ENCODE measurements at places on chromosomes 5 and 9.
A peak's percentile ranks its signal among the peaks of the same experiment; 100 is the strongest.

DNA sequence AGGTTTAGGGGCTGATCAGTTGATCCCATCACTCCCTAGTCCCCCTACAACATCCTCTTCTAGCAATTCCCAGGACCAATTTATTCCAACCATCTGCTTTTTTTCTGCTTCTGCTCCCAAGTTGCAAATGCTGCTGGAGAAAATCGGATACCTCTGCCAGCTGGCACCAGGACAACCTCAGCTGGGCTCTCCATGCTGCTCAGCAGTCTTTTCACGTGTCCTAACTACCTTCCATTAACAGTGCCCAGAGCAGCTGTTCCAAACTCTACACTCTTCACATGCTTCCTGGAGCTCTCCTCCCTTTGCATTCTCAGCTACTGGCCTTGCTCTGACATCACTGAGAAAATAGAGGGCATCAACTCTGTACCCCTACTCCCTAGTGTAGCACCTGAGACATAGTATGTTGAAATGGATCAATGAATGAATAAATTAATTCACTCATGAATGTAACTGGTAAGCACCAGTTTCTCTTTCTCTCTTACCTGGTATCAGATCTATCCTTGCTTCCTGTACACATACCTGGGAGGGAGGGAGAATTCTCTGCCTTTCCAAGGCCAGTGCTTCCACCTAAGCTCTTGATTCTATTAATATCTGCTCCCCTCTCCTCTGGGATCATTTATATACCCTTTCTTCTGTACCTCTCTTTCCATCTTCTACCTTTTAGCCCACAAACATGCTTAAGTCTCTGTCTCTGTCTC lies 191.0 kb downstream of the RAB3C start:
- no peak for DNase-seq

DNA sequence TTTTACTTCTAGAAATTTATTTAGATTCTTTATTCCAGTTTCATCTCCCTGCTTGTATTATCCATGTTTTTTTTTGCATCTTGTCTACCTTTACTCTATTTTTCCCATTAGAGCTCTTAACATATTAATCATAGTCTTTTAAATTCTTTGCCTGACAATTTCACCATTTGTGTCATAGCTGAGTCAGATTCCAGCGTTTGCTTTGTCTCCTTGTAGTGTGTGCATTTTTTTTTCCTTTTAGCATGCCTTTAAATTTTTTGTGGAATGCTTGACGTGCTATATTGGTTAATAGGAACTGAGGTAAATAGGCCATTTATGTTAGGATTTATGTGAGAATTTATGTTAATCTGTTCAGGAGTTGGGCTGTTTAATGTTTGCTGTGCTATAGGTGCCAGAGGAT lies 41.8 kb upstream of the NFIL3 start:
- DNase-seq: no peak

GRCh38 chr5:1636981-1637638 lies 113.3 kb upstream of the LPCAT1 start:
- no peak for DNase-seq

DNA sequence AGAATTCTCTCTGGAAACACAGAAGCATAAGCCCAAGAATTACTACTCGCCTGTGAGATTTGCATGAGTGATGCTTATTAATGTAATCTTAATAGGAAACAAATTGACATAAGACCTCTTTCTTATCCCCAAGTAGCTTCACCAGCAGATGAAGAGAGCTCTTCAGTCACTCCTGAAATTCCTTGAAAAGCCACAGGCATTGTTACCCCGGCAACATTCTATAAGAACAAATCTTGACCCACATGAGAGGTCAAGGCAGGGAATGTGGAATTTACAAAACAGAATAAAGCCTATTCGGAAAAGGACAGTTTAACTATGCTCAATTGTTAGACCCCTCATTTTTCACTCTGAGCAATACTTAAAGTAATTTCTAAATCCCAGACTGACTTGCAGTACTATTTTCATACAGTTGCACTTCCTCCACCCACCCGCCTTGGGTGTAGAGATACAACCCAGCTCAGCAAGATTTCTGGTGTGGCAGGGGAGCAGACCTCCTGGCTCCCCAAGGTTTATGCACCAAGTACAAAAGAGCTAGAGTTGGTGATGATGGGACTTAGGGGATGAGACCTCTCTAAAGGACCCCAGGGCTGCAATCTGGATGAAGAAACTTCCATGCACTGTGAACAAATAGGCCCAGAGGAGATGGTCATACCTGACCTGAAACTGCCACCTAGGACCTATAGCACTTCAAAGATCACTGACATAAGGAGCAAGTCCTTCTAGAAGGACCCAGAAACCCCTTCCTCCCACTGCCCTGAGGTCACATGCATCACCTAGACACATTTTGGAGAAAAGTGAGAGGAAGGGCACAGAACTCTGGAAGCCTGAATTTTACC lies 242.1 kb downstream of the ZNF608 start:
- no peak for DNase-seq

- DNase-seq: no peak
Measured at GRCh38 chr9:19992556-19992955, 203.7 kb upstream of the SLC24A2 start.

GRCh38 chr5:108560581-108560980 lies 178.7 kb upstream of the FBXL17 start:
- no peak for DNase-seq

GRCh38 chr9:33785914-33786313 lies 9.4 kb upstream of the PRSS3 start:
- no peak for DNase-seq

DNA sequence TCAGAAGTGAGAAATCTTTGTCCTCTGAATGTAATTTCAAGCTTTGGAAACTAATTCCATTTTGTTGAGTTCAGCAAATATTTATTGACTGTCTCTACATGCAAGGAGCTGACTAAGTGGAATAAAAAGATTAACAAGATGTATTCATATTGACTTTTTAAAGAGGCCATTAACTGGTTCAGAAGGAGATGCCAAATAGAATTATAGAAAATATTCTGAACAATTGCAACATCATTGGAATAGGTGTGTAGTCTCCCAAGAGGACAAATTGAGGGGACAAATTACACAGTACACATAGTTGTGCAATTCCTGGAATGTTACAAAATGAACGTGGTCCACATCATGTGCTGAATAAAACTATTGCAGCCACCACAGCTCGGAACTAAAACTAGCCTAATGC lies 224.2 kb downstream of the NPR3 start:
- no peak for DNase-seq

DNA sequence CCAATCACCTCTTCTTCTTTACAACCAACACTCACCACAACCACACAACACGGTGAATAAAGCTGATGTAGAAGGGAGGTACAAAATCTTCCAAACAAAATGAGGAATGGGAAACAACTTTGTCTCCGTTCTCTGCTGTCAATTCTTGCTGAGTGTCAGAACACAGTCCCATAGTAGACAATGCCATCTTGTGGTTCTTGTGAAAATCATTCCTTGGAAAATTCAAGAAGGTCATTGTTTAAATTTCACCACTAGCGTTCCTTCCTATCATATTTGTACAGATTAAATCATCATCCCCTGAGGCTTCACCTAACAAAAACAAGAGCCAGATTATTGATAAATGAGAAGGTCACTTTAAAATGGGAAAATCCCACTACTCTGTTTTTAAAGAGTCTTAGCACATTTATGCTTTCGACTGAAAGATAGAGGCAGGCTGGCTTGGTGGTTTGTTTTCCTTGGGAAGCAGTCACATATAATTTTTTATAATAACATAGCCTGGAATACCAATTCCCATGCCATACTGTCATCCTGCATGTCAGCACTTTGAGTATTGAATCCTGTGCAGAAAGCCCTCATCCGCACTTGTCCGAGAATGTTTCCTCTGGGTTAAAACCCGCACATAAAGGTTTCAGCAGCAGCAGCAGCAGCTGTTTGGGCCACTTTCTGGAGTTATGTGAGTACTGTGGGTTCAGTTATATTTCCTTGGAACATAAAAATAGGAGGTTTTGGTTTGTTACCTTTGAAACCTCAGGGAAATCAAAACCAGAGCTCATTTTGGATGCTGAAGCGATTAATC lies 395.0 kb upstream of the SMARCA2 start:
- peak; percentile 12 for DNase-seq

DNA sequence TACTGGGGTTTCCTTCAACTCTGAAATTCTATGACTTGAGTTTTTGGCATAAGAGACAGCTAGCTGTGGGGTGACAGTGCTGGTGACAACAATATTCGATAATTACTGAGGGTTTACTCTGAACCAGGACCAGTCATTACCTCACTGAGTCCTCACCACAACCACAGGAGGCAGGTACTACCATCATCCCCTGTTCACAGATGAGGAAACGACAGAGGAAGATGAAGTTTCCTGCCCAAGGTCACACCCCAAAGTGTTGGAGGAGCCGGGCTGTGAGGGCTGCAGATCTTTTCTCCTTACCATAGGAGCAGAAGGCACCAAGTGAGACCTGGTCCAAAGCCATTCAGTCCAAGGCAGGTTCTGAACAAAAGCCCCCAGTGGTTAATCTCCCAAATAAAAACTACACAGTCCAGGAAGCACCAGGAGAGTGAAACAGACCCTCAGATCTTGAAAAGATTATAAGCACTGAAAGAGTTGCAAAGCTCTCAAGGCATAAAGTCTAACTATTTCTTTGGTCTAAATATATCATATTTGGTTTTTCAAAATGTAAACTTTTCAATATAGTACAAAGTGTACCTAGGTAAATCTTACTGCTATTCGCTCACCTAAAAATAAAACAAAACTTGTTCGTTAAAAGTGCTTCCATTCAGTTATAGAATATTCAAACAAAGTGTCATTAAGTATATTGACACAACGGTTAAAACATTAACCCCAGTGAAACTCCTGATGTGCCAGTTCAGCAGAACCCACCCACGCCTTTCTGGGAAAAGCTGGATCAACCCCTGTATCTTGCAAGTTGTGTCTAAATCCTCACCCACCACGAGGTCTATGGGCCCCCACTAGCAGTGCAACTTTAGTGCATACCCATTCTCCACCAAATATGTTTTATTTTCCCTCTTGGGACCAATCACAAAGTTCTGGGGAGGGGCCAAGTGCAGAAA lies 82.6 kb upstream of the EQTN start:
- no peak for DNase-seq

- no peak for DNase-seq
Measured at GRCh38 chr5:94057655-94058054, 316.3 kb upstream of the POU5F2 start.

DNA sequence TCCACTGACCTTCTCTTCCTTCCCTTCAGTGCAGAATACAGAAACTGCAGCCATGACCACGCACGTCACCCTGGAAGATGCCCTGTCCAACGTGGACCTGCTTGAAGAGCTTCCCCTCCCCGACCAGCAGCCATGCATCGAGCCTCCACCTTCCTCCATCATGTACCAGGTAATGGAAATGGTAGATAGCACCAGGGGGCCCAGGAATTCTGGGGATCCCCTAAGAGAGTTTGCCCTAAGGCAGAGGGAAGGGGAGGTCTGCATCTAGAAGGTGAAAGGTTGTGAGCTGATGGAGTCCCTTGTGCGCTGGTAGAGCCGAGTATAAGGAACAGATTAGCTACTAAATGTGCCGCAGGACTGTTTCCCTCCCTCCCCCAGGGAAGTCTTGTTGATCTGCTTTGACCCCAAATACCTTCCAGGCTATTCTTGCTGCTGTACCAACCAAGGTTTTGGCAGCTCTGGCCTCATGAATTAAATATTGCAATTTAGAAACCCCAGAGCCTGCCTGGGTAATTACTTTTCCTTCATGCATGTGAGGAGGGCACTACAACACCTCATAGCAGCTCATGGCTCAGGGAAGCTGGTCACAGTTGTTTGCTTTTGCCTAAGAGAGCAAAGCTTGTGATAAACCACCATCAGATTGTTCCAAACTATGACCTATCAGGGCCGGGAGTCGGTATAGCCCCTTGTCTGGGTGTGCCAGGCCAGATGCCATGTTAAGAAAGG lies 19.6 kb downstream of the CYFIP2 start:
- DNase-seq: no peak

- no peak for DNase-seq
Measured at GRCh38 chr9:113669522-113670115, 206.1 kb downstream of the RGS3 start.

DNA sequence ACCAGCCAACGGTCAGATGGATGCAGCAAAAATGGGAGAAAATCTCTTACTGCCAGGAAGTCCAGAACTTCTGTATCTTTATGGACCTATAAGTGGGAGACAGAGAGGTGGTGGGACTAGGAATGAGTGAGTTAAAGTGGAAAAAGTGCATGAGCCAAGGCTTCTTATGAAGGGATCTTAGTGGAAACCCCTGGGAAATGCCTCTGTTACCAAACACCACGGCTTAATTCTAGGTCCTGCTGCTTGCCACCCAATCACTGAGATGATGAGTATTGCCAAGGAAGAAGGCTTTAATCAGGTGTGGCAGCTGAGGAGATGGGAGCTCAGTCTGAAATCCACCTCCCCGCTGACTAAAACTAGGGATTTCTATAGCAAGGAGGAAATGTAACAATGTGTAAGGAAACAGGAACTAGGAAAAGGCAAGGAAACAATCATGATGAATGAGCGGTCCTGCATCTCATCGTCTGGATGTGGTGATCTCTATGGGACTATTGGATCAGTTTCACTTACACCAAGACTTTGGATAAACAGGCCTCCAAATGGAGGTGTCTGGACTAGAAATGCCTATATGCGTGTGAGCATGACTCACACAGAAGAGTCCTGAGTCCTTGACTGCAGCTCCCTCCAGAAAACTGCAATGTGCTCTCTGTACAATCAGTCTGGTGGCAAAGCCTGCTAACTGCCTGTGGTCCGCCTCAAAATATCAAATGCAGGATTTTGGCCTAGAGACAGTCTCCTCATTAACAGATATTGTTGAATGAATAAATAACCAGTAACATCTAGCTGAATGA lies 98.2 kb upstream of the PRR16 start:
- DNase-seq: no peak

- DNase-seq: peak; percentile 74
Measured at GRCh38 chr5:150436141-150436680, 13.3 kb downstream of the RPS14 start.

GRCh38 chr9:69485466-69485865 lies 160.5 kb downstream of the ENTREP1 start:
- no peak for DNase-seq

- DNase-seq: no peak
Measured at GRCh38 chr5:35753500-35753899, 103.2 kb upstream of the IL7R start.

Measured in right renal pelvis (tissue), 4 donors.